ENCODE measurements at places on chromosomes 13 and 19. TPM values are rescaled to one million over a fixed set of nuclear protein-coding genes. Genes with fewer than 3 reads are reported as not detected.

The RDH8 gene
- not detected for total RNA-seq

The TPTE2 gene
- not detected for total RNA-seq

The HPN gene
- 0.93 TPM for total RNA-seq

The INSR gene
- total RNA-seq, result 74.1 TPM

The FRY gene
- total RNA-seq, result 49.5 TPM

The FFAR2 gene
- not detected for total RNA-seq

The SPINT2 gene
- total RNA-seq, result 64.4 TPM

The TRIM28 gene
- 264 TPM for total RNA-seq

The AMH gene
- total RNA-seq, result 0.82 TPM

The C2CD4C gene
- 3.8 TPM for total RNA-seq

The LHB gene
- not detected for total RNA-seq

The ACP7 gene
- not detected for total RNA-seq

The SPC24 gene
- total RNA-seq, result 11.4 TPM

The CPB2 gene
- total RNA-seq, result not detected

All from camera-type eye (tissue), 1 donor.